ENCODE measurements at places on chromosomes 7 and 10.

- no peak for DNase-seq
Observed at GRCh38 chr7:80039251-80039884, 95.3 kb upstream of the GNAI1 start.

GRCh38 chr7:124652237-124652636, 113.4 kb downstream of the GPR37 start:
- DNase-seq, result no peak

DNA sequence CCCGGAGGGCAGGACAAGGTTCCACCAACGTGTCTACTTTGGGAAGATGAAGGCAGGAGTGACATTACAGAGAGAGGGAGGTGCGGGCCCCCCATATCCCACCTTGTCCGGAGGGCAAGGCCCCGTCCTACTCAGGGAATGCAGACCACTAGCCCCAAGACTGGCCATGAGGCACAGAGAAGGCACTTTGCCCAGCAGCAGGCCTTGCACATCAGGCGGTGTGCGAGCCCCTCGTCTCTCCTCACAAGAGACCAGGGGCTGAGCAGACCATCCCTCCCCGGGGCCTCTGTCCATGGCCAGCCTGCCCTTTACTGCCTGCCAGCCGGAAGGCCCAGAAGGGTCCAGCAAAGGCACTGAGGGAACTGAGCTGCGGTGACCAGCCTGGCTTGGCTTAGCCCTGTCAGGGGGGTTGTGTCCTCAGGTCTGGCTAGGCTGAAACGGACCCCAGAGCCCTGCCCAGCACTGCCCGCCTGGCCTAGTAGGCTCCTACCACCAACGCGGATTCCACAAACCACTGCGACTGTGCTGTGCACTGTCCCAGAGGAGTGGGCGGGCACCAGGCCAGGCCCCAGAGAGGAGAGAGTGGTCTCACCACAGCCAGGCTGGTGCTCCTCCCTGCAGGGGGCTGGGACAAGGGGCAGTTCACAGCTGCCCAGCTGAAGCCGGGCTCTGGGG, 16.7 kb downstream of the CAMK2B start:
- DNase-seq, result no peak

DNA sequence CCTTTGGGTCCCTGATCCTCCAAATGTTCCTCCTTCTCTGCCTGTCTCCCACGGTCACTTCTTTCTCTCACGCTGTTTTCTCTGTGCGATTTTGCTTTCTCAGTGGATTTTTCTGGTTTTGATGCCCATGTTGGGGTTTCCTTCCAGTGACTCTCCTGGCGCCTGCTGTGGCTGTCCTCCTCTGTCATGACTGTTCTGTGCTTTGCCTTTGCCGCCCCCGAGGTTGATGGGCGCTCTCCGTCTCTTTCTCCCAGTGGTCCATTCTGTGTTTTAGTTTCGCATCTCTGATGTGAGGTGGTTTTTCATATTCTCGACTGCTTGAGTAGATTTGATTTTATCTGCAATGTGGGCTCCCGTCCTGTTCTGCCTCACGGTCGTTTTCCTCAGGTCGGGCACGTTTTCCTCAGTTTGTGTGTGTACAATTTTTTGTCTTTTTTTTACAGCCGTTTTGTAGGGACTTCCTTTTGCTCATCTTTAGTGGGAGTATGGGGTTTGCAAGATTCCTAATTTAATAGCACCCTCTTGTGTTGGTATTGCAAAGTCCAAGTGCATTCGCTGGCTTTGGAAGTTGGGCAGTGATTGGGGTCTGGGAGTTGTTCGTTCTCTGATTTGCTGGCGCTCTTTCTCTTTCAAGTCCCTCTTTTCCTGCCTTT, 100.0 kb downstream of the INPP5A start:
- no peak for DNase-seq

- peak; percentile 63 for DNase-seq
Observed at GRCh38 chr10:48215486-48216203, 58.9 kb downstream of the FRMPD2 start.

Measured in trophoblast cell (in vitro differentiated cells and primary cell).